ENCODE measurements at places on chromosomes 6 and 20. TPM values are rescaled to one million over a fixed set of nuclear protein-coding genes. Genes with fewer than 3 reads are reported as not detected.
A peak's percentile ranks its signal among the peaks of the same experiment; 100 is the strongest.

- DNase-seq: no peak
Measured at GRCh38 chr6:163474581-163474980, 60.1 kb downstream of the QKI start.

DNA sequence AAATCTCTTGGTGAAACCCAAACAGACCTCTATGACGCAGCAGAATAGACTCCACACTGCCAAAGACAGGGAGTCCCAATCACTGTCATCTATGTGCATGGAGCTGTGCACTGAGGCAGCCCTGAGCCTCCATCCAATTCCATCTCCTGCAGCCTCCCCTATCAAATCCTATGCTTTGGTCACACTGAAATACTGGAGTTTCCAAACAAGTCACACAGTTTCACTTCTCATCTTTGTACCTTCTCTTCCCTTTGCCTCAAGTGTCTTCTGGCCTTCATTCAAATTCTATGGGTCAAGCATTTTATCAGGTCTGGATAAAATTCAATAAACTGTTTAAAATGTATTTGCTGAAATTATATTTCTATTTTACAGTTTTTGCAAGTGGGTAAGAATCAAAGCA, 38.5 kb downstream of the FBXL4 start:
- no peak for DNase-seq

- peak; percentile 63 for DNase-seq
Measured at GRCh38 chr6:52063584-52064344, 23.6 kb downstream of the PKHD1 start.

- no peak for DNase-seq
Measured at GRCh38 chr20:54356801-54357200, 118.6 kb upstream of the DOK5 start.

- no peak for DNase-seq
Measured at GRCh38 chr6:149179431-149179830, 138.1 kb upstream of the TAB2 start.

The C4B gene
- total RNA-seq: 3.6 TPM

DNA sequence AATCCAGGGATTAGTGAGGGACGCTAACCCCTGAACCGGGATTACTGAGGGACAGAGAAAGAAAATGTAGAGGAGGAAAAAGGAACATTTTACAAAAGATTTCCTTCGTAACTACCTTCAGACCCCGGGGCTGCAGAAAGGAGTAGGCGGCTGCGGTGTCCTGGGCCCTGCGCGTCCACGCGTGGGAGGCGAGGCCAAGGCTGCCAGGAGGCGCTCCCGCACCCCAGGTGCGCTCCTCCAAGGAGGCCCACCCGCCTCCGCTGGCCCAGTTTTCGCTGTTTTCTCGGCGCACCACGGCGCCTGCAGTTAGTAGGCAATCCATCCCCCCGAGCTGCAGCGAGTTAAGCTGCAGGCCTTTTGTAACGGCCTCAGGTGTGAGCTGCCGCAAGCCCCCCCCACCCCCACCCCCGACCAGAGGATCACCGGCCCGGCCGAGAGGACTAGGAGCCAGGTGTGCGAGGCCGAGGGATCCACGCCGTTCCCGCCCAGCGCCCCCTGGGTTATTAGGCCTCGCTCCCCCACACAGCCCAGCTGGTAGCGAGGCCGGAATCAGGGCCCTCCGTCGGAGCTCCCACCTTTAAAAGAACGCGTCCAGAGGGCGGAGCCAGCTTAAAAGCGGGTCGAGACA, 380.3 kb upstream of the ARID1B start:
- peak; percentile 11 for DNase-seq

GRCh38 chr20:11261533-11262000, 587.8 kb upstream of the JAG1 start:
- DNase-seq: no peak

The TFEB gene
- 26.7 TPM for total RNA-seq

GRCh38 chr20:19026121-19026878, 186.1 kb upstream of the SLC24A3 start:
- no peak for DNase-seq

- peak; percentile 65 for DNase-seq
Measured at GRCh38 chr20:64057628-64058498, 5.1 kb upstream of the TCEA2 start.

GRCh38 chr20:19794941-19795340, 36.9 kb downstream of the RIN2 start:
- no peak for DNase-seq

DNA sequence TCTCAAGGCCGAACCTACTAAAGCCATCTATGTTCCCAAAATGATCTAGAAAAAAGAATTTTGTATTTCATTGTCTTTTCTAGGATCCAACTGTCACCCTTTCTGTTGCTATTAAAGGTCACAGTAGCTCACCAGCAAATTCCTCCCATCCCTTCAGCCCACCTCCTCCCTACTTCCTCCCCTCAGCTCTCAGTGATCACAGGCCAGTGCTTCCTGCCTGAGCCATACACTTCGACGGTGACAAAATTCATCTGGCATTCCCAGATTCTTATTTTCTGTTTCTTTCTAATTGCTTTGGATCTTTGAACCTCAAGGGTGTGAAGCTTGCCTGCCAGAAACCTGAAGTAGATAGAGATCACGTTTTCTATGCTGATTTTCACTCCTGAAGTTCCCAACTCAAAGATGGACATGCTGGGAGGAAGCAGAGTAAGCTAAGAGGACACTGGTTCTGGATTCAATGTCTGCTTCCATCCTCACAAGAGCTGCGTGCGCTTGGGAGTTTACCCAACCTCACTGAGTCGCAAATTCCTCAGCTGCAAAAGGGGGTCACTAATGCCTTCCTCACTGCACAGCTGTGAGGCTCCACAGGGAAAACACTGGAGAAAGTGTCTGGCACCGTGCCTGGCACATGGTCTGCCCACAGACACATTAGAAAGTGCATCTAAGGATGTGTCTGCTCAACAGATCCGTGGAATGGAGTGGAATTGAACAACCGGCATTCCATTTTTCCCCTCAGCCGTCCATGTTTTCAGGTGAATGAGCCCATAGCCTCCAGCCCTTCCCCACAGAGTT, 34.5 kb downstream of the MDGA1 start:
- no peak for DNase-seq

DNA sequence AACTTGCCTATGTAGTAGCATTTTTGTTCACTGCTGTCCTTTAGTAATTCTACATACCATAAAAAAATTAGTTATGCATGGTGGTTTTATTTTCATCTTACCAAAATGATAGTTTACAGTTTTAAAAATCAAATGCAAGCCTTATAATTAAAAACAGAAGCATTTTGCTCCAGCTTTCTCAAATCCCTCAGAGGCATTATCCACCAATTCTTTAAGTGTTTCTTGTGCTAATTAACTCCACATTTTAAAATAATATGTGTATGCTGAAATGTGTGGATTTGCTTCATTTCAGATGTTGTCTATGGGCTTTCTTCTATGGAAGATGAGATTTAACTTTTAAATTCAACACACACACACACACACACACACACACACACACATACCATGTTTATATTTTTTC, 49.3 kb downstream of the PCSK2 start:
- DNase-seq: no peak

The CD40 gene
- total RNA-seq: 1.7 TPM

DNA sequence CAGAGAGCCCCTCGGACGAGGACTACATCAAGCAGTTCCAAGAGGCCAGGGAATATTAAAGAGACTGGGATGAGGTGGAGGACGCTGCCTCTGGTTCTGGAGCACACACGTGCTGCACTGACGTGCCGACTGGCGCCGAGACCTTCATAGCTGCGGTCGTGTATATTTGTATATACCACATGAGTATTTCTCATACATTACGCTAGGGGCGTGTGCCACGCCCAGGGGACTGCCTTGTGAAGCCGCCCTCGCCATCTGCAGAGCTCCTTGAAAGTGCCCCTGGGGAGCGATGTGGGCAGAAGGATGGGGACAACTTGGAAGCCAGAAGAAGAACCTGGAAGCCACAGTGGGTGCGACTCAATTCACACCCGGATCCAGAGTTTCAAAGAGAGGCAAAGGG, 78.3 kb downstream of the ISM1 start:
- DNase-seq: no peak

DNA sequence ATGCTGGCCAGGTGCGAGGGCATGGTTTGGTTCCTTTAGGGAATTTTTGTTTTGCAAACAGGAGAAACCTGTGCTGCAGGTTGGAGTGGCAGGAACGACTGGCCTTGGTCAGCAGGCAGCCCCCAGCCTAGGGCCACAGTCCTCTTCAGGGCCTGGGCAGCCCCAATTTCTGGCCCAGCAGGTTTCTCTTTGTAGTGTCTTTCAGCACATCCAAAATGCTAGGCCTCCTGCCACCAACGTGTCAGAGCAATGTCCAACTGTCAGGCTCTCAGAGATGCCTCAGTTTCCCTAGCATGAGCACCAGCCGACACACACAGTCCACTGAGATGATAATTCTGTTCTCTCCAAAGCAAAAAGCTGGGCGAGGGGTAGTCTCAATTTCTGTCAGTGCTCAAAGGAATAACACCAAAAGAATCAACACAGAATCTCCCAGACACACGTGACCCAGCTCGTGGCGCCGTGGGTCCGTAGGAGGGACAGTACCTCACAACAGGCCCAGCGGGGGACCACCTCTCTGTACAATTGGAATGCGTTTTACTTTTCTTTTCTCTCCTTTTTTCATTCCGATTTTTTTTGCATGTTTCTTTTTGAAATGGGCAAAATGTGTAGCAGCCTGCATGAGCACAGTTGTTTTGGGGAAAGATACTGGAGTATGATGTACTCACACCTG, 125.9 kb downstream of the TAF4 start:
- no peak for DNase-seq

GRCh38 chr20:25148181-25148981, 47.1 kb upstream of the ENTPD6 start:
- peak; percentile 62 for DNase-seq

DNA sequence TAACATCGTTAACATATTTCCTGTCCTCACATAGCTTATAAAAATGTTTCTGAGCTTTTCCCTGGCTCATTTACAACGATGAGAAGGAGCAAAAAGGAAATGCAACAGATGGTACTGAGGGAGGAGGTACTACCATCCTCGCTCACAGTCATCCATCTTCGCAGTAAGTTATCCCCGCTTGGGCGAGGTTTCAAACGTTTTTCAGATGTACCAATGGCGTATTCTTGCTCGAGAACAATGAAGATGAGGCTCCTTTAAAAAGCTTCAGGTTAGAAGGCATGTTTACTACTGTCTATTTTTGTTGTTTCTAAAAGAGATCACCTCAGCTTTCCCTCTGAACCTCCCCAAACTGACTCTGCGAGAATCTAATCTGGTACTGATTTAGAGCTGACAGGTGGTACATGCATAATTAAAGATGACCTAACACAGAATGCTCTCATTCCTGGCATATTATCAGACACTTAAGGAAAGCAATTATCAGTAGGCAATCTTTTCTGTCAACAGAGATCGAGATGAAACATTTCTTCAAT, 178.7 kb downstream of the GJA10 start:
- peak; percentile 28 for DNase-seq

- no peak for DNase-seq
Measured at GRCh38 chr20:11556410-11556809, 361.3 kb upstream of the BTBD3 start.

The COL9A1 gene
- total RNA-seq: not detected

- no peak for DNase-seq
Measured at GRCh38 chr6:100372326-100373091, 92.2 kb downstream of the SIM1 start.

The GABRR1 gene
- not detected for total RNA-seq

- DNase-seq: no peak
Measured at GRCh38 chr20:22984606-22985005, 50.5 kb upstream of the SSTR4 start.

DNA sequence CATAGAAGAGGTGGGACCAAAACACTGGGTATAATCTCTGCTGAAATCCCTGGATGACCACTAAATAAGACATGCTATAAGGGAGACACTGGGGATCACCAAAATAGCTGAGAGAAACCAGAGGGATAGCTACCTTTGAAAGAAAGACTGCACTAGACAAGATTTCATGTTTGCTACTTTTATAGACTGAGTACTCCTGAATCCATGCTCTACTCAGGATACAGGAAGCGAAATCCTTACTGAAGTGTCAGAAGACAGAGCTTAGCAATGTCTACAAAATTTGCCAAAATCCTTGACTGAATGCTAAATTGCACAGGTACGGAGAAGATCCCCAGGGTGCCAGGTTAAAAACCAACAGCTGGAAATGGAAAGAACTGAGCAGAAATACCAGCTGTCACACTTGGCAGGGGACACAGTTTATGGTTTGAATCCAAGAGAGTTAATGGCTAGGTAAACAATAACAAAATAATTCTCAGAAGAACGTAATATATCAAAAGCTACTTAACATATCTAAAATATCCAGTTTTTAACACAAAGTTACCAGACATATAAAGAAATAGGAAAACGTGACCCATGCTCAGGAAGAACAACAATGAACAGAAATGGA, 125.4 kb downstream of the MAN1A1 start:
- DNase-seq: no peak

The FAM83C gene
- not detected for total RNA-seq

- DNase-seq: no peak
Measured at GRCh38 chr6:91786474-91787184, 1199.8 kb upstream of the MAP3K7 start.

DNA sequence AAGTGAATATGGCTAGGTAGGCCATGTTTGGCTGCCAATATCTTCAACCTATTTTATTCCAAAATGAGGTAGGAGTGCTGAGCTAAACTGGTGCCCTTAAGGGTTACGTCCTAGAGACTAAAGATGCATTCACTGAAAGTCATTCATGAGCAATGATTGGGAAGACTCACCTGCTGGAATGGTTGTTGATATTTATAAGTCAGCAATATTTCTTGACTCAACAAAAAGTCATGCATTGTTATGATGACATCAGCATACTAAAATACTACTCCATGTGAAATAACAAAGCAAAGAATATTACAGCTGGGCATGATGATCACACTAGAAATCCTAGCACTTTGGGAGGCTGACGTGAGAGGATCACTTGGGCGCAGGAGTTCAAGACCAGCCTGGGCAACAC, 17.6 kb upstream of the NUP153 start:
- DNase-seq: no peak

DNA sequence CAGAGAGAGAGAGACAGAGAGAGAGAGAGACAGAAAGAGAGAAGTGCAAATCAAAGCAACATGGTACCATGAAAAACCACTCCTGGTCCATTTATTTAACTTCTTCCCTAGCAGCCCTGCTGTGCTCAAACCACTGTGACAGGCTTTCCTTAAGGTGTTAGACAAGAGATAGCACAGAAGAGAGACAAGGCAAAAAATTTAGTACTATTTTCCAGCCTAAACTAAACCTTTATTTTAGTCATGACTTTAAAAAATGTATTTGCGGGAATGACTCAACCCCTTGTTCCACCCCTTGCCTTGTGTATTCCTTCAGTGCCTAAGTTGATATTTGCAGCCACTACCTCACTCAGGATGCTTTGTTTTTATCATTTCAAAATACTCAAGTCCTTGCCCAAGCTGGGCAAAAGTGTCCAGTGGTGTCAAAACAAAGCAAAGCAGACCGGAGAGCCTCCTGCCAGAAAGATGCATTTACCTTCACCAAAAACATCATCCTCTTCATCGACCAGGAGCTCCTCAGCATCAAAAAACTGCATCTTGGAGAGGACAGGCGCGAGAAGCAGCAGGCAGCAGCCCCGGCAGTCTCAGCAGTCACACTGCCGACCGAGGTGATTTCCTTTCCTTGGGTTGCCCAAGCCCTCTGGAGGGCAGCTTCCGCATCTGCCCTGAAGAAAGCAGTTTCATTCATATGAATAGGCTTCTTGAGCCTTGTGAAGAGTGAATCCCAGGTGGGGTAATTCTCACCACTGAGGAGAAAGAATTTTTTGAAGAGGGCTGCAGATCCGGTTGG, at the start of gene RIPOR2:
RIPOR2 (minus strand) TSS at position 595 of the 787 bp plus-strand sequence; CDS start at position 533, 62 bp downstream.
- peak; percentile 75 for DNase-seq

The CLVS2 gene
- total RNA-seq: not detected

- no peak for DNase-seq
Measured at GRCh38 chr6:28224131-28225055, 682 bp upstream of the ZSCAN9 start.
